ENCODE measurements at places on chromosomes 12 and 14.

GRCh38 chr12:94046626-94047410 is 101.6 kb upstream of the PLXNC1 start:
- no peak for DNase-seq

- DNase-seq: no peak
These were observed 177.0 kb upstream of the CNTN1 start for GRCh38 chr12:40515041-40515816.

- DNase-seq: no peak
These were observed 1.5 kb upstream of the NOVA1 start for GRCh38 chr14:26599291-26599690.

GRCh38 chr14:21917699-21918436 is 244.2 kb upstream of the OR4E1 start:
- DNase-seq: peak; percentile 62

- DNase-seq: no peak
These were observed 27.3 kb upstream of the BBS10 start for GRCh38 chr12:76375470-76375869.

DNA sequence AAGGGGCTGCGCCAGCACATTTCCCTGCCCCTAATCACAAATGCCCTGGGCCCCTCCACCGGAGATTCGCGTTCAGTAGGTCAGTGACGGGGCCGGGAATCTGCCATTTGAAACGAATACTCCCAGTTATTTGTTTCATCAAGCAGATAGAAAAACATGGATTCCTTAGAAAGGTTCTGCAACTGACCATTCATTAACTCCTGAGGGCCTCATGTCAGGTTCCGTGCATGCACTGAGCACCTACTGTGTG is 25.6 kb upstream of the UBC start:
- no peak for DNase-seq

GRCh38 chr12:115990241-115990640 is 287.3 kb downstream of the MED13L start:
- DNase-seq: no peak

DNA sequence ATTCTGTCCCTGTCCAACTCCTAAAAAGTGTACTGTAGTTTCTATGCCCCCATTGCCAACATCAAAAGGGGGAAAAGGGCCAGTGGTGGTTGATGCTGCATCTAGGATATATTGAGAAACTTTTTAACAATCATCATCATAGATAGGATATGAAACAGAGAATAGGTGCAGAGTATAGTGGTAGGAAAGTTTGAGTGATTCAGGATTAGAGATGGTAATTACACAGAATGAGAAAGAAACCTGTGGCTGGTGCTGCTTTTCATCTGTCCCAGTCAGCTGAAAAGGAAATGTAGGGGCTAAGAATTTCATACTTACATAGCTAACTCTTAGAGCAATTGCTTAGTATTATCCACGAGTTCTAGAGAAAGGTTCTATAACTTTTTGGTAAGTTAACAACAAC is 67.6 kb downstream of the GTF2A1 start:
- DNase-seq: no peak

- DNase-seq: no peak
These were observed 8.7 kb upstream of the KRT78 start for GRCh38 chr12:52857500-52857899.

DNA sequence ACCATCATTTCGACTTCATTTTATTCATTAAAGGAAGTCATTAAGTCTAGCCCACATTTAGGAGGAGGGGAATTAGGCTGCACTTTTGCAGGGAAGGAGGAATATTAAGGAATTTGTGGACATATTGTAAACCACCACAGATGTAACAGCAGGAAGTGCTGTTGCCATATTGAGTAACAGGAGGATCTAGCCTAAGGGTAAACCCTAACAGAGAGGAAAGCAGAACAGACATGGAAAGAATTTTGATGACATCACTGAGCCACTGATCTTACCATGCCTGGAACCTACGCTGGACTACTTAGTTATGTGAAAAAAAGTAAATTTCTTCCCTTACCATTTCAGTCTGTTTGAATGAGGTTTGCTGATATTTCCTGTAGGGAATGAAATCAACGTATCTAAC is 100.7 kb upstream of the ATF7IP start:
- DNase-seq: no peak

GRCh38 chr12:72872238-72872887 is 600.2 kb downstream of the TRHDE start:
- no peak for DNase-seq

GRCh38 chr12:41514021-41514777 is 326.1 kb downstream of the PDZRN4 start:
- no peak for DNase-seq

DNA sequence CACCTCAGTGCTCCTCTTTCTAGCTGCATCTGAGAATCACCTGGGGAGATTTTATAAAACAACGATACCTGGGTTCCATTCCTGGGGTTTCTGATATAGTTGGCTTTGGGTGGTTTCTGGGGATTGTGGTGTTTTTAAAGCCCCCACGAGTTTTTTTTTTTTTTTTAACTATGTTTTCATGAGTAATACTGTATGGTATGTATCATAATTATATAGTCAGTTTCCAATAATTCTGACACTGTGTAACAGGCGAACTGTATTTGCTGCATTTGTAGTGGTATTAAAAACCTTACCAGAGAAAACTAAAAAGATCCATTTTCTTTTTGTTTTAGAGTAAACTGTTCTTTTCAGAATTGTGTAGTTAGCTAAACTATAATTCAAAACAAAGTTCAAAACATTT is 84.9 kb downstream of the SRGAP1 start:
- DNase-seq: no peak

DNA sequence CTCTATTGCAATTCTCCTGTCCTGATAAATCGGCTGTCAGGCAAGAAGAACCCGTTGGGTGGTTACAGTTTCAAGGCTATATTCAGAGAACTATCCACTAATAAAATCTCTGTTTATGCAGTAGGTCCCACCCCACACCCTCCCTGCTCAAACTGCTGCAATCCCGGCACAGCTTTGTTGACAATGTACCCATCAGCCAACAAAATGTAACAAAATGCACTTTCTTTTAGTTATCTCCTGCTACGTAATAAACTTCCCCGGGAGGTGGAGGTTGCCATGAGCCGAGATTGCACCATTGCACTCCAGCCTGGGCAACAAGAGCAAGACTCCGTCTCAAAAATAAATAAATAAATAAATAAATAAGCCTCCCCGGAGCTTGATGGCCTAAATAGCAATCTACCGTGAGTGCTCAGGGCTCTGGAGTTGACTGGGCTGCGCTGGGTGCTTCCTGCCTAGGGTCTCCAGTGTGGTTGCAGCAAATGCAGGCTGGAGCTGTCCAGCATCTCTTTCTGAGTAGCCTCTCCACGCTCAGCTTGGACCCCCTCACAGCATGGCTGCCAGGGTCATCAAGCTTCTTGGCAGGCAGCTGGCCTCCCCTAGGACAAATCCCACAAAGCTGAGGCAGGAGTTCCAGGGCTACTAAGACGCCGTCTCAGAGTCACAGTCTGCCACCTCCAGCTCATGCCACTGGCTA is 43.2 kb upstream of the FBRSL1 start:
- DNase-seq: no peak

DNA sequence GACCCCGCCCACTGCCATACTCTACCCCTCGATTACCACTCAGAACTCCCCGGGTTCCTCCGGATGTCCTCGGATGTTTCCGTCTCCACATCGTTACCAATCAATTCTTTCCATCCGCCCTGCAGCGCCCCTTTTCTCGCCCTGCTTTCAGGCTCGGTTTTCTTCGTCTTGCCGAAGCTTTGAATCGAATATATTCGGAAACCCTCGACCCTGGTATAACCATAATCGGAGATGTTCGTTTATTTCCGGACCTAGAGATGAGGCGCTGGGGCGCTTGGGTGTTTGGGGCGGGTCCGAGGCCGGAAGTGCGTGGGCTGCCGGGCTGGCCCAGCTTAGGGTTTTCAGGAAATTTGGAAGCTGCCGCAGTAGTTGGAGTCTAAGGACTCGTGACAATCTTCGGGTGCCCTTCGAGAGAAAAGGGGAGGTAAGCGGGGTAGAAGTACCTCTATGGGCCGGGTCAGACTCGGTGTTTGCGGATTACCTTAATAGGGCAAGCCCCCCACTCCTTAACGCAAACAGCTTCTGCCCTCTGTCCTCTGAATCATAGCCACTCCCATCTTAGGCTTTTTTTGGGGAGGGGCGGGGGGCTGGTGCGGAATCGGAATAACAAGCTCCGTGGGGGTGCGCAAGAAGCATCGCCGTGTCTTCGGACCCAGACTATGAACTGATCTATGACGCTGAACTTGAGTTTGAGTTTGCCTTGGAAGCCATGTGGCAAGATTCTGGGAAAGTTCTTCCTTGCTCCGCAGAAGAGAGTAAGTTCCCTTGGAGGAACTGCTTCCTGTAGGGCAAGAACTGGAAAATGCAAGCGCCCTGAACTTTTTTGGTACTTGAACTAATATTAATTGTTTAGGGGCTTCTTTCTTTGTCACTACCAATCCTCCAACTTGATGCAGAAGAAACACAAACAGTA is at the start of gene C14orf119:
Gene C14orf119 (plus strand): TSS at position 310 of the 913 bp plus-strand sequence. CDS start 2,154 bp downstream, outside the sequence.
- peak; percentile 99 for DNase-seq

Measured in posterior cingulate gyrus (tissue), 11 donors.